ENCODE measurements at places on chromosomes 7 and 10. TPM values are rescaled to one million over a fixed set of nuclear protein-coding genes. Genes with fewer than 3 reads are reported as not detected.

SRRT gene
- 222 TPM for total RNA-seq

PIK3CG gene
- 2.9 TPM for total RNA-seq

NPTX2 gene
- total RNA-seq: not detected

- DNase-seq: peak; percentile 81
Measured at GRCh38 chr10:91613411-91614187, 19.3 kb downstream of the PPP1R3C start.

- no peak for DNase-seq
Measured at GRCh38 chr10:5862360-5862961, 27.2 kb downstream of the ANKRD16 start.

- DNase-seq: no peak
Measured at GRCh38 chr7:44881066-44881600, 4.2 kb downstream of the PURB start.

- no peak for DNase-seq
Measured at GRCh38 chr7:89517815-89518214, 636.5 kb upstream of the STEAP1 start.

DNA sequence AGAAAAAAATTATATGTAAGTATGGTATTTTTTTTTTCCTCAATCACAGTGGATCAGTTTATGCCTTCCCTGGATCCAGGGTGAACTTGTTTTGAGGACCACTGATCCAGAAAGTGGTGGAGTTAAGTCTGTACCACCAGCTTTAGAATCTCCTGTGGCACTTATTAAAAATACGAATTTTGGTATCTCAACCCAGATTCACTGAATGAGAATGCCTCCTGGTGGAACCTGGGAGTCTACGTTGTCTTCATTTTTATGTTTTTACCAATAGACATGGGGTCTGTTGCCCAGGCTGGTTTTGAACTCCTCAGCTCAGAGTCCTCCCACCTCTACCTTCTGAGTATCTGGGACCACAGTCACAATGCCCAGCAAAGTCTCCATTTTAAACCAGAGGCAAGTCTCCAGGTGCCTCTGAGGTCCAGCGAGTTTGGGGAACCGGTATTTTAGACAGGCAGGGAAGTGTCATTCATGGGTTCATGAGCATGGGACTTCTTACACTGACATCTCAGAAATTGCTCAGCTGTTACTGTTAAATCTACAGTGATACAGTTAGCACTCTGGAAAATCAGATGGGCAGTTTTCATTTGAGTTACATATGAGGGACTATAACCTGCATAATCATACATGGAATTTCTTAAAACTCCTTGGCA is 200.9 kb downstream of the AUTS2 start:
- DNase-seq: no peak

DNA sequence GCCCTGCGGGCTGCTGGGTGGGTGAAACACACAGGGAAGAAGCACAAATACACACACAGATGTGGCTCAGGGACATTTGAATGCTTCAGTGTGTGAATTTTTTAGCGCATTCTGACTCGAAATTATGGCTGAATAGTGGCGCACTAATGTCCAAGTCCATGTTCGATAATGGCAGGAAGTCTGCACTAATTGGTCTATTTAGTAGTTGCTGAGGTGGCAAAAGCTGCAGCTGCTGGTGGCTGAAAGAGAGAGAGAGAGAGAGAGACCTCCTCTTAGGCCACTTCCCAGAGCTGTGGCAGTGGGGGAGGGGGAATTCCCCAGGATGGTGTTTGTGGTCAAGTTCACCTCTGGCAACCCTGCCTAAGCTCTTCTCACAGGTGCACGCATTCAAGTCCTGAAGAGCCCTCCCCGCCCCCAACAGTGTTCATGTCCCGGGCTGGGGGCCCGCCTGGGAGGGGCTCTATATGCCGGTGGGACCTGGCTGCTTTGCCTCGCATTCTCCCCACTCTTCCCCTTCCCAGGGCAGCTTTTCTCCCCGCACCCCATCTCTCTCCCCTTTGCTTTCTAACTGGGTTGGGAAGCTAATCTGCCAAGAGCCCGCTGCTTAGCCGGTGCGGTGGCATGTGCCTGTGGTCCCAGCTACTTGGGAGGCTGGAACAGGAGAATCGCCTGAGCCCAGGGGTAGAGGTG is 6.0 kb upstream of the MNX1 start:
- DNase-seq: no peak

DNA sequence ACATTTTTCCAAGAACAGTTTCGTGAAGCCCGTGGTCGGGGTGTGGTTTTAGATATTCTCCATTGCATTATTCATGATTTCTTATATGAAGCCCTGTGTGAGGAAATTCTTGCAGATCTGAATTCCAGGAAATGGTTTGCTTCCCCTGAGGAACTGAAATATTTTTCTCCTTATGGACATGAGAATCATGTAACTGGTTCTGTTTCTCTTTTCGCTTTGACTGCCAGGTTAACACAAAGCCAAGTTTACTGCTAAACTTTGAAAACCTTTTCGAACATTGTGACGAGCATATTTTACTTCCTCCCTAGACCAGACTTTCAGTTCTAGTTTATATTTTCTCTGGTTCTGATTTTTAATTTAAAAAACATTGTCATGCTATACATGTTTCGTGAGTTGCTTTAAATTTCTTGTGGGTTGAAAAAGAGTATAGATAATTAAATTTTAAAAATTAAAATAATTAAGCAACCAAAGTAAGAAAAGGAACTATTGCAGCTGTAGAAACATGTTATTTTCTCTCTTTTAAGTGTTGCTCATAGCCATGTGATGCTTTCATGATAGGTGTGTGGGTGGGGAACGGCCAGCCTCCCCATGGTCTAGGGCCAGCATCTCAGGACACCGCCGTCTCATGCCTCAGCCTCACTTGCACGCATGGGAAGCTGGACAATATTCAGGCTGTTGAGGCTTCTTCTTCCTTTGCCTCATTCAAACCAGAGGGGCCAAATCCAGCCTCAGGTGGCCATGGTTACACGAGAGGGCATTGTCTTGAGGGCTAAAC is 97.1 kb downstream of the CREB5 start:
- no peak for DNase-seq

GRCh38 chr7:6652446-6653011 is 15.4 kb downstream of the ZNF316 start:
- DNase-seq: no peak

GRCh38 chr7:87432536-87432935 is 42.9 kb downstream of the ABCB4 start:
- DNase-seq: no peak

Data from HT-29 (cell line).